ENCODE measurements at places on chromosomes 16 and 17.
A peak's percentile ranks its signal among the peaks of the same experiment; 100 is the strongest.

GRCh38 chr16:14364386-14365199 is 265.5 kb downstream of the PARN start:
- peak; percentile 68 for DNase-seq

- DNase-seq, result no peak
These were observed 118.2 kb downstream of the CDK5R1 start for GRCh38 chr17:32604966-32605365.

GRCh38 chr17:71725811-71726210 is 395.0 kb upstream of the SOX9 start:
- DNase-seq, result no peak

- peak; percentile 85 for DNase-seq
These were observed 125.7 kb downstream of the XYLT1 start for GRCh38 chr16:17345043-17345442.

DNA sequence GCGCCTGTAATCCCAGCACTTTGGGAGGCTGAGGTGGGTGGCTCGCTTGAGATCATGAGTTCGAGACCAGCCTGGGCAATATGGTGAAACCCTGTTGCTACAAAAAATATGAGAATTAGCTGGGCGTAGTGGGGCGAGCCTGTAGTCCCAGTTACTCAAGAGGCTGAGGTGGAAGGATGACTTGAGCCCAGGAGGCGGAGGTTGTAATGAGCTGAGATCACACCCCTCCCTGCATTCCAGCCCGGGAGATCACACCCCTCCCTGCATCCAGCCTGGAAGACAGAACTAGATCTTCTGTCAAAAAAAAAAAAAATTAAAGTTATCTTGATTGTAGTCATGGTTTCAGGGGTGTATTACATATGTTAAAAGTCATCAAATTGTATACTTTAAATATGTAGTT is 26.8 kb upstream of the GLG1 start:
- DNase-seq, result no peak

DNA sequence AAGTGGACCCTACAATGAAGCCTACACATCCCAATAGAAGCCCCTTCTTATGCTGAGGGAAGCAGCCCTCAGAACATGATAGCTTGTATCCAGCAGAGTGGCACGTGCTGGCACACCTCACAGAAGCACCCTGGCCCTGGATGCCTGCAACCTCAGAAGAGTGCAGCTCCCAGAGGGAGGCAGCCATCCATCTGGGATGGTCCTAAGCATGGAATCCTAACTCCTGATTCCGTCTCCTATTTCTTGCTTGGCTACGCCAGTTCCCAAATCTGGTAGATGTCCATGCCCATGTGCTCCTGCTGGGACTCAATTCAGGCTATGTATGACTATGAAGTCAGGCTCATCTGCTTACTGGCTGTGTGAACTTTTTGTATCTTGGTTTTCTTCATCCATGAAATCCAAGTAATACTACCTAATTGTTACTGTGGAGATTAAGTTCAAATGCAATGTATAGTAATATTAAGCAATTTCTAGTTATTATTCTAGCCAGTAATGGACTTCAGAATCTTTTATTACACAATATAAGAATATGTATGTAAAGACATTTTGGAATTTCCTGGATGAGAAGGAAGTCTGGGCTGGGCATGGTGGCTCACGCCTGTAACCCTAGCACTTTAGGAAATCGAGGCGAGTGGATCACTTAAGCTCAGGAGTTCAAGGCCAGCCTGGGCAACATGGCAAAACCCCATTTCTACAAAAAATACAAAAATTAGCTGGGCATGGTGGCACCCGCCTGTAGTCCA is 32.4 kb downstream of the SIAH1 start:
- DNase-seq, result no peak

DNA sequence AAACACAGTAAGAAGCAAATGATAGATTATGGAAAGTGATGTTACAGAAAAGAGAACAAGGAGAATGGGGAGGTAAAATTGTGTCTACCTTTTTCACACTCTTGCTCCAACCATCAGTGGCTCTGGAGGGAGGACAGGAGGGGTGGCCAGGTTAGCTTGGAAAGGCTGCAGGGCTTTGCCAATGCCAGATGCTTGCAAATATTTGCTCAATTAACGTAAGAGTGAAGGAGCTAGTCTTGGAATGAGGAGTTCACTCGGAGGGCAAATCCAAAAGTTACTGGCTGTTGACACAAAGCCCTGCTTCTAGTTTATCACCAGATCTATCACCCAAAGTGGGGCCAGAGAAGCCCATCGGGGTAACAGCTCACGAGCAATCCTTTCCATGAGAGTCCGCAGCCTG is 7.4 kb upstream of the TNRC6C start:
- no peak for DNase-seq

DNA sequence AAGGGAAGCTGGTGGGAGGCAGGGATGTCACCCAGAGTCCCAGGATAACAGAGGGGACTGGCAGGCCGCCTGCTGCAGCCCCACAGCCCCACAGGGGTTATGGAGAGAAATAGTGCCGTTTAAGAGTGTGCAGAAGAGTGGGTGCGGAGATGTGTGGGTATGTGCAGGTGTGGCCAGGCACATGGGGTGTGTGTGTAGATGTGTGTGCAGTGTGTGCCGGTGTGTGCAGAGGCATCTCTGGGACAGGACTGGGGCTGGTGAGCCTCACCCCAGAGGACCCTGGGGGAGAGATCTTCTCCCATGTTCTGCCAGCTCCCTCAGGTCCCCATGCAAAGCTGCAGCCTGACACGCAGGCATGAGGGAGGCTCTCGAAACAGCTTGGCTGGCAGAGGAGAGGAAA is 157.4 kb downstream of the RBFOX3 start:
- DNase-seq, result no peak

DNA sequence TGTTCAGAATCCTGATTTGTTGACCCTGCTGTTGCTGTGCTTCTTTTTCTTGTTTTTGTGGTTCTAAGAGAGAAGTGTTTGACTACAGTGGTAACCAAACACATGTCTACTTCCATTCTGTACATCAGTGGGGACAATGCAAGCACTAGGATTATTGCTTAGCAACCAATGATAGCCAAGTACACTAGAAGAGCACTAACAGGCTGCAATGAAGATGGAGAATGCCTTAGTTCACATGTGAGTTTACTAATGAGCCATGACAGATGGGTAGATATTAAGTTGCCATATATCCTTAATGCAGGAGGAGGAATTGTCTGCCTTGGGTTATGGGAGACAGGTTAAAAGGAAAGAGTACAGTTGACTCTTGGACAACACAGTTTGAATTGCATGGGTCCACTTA is 8.3 kb downstream of the EFCAB5 start:
- no peak for DNase-seq
